ENCODE measurements at places on chromosomes 7 and 10.

GRCh38 chr7:151056666-151057505 is 811 bp downstream of the CDK5 start:
- no peak for DNase-seq

DNA sequence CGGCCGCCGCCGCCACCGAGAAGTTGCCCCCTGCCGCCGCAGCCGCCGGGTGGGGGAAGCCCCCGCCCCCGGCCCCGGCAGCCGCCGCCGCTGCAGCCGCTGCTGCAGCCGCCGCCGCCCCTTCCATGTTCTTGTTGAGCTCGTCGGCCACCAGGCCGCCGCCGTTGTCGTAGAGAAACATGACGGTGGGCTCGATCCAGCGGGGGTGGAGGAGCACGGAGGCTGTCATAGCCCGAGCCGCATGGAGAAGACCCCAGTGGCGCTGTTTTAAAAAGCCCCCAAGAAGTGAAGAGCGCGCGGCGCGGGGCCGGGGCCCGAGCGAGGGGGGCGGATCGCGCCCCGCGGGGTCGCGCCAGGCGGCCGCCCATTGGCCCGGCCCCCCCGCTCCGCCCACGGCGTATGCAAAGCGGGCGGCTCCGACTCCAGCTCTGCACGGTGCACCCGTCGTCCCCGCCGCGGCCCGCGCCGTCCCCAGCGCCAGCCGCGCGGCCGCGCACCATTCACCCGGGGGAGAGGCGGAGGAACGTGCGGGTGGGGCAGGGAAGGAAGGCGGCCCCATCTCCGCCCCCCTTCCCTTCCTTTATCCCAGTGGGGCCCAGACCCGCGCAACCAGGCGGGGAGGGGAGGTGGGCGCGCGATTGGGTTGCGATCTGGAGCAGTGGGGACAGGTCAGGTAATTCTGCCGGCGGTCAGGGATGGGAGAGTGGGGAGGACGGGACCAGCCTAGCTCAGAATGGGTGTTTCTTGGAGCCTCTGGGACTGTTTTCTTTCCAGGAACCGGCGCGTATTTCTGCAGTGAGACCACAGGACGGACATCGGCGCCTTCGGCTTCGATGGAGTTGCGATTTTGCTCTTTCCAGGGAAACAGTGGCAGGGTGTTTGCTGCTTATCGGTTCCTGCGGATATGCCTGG is at the start of gene HOXA13:
Gene HOXA13 (minus strand): TSS at position 243 of the 912 bp plus-strand sequence. CDS start 14 bp downstream, at position 229.
- DNase-seq = no peak

DNA sequence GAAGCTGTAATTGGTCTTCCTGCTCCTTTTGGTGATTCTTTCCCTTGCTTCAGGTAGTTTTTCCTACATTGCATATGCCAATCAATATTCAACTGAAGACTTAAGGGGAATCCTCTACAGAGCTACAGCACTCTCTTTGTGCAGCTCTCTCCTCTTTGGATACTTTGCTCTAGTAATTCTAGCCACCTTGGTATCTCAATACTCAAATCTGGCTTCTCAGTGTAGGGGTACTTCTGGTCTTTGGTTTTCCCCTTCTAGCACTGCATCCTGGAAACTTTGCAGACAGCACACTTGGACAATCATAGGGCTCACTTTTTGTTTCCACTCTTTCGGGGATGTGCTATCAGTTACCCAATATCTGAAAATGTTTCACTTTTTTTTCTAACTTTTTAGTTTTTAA is 9.9 kb downstream of the PHTF2 start:
- no peak for DNase-seq

- DNase-seq = no peak
These were observed 291.7 kb downstream of the AUTS2 start for GRCh38 chr7:69889976-69890351.

DNA sequence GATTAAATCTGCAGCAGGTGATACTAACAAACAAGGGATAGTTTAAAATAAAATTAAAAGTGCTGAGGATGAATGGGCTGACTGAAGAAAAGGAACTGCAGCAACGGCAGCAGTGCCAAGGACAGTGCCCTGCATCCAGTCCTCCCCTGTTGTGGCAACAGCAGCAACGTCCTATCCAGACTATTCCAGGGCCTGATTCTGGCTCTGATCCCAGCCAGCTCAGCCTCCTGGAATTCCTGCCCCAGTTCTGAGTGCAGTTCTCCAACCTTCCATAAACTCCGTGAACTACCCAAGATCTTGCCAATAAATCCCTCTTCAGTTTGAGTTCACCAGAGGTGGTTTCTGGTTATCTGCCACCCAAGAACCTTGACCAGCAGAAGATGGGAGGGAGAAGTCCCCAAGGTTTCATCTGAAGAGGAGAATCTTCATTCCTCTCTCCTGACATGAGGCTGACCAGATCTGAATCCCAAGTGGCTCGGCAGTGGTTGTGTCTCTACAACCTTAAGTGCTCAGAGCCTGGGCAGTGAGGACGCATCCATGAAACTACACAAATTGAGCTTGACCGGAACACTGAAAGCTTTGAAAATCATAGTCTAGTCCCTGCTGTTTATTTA is 115.8 kb downstream of the SORBS1 start:
- no peak for DNase-seq

DNA sequence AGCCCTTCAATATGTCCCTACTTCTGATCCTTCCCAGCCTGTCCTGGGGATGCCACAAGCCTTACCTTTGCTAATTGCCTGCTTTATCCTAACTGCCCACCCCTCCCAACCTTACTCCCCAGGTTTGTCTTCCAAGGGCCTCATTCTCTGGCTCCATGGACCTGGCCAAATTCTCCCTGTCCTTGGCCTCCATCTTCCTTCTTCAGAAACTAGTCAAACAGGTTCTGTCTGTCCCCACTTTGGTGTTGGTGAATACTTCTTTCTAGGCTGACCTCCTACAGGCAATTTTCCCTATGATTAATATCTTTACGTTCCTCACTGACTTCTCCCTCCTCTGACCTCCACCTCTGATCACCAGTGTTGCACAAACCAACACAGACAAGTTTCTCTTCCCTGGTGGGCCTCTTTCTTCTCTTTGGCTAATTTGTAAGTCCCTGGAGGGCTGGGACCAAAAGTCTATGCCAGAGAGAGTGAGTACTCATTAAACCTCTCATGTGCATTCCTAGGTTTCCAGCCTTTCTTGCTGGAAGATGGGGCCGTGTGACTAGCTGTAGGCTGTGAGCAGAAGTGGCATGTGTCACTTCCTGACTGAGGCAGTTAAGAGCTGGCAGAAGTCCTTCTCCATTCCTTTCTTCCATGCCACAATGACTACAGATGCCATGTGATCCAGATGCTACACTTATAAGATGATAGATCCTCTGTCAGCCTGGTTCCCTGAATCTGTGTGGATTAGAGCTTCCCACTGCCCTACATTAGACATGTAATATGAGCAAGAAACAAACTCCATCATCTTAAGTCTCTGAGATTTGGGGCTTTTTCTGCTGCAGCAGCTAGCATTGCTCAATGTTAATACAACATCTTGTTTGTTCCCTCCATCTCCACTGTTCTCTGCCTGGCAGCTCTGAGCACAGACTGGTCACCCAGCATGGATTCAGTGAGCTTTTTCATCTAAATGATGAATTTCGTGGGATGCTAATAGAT is 382.7 kb downstream of the RPS24 start:
- no peak for DNase-seq

DNA sequence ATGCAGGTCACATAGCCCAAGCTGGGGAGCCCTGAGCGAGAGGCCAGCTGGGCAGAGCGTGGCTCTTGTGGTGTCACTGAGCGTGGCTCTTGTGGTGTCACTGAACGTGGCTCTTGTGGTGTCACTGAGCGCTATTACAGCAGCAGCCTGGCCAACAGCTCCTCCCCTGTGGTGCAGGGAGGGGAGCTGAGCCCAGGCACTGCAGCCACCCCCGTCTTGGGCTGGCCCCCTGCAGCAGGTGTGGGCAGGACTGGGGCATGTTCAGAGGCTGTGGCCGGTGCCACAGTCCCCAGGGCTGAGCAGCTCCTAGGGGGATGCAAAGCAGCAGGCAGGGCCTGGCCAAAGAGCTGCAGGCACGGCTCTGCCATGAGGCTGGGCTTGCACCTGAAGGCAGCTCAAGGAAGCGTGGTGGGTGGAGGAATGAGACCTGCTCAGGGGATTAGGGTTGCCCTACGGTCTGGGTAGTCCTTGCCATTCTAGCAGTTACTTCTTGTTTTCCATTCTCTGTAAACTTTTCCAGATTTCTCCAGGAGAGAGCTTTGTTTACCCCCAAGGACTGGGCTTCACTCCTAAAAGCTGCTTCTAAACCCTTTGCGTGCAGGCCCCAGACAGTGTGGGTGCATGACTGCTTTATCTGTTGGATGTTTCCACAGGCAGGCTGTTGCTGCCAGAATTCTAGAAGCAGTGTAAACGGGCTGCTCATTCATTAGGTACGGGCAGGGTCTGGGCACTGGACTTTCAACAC is 29.2 kb downstream of the ZNF783 start:
- DNase-seq = no peak

- DNase-seq = no peak
These were observed 29.7 kb downstream of the IMMP2L start for GRCh38 chr7:111532625-111533024.

DNA sequence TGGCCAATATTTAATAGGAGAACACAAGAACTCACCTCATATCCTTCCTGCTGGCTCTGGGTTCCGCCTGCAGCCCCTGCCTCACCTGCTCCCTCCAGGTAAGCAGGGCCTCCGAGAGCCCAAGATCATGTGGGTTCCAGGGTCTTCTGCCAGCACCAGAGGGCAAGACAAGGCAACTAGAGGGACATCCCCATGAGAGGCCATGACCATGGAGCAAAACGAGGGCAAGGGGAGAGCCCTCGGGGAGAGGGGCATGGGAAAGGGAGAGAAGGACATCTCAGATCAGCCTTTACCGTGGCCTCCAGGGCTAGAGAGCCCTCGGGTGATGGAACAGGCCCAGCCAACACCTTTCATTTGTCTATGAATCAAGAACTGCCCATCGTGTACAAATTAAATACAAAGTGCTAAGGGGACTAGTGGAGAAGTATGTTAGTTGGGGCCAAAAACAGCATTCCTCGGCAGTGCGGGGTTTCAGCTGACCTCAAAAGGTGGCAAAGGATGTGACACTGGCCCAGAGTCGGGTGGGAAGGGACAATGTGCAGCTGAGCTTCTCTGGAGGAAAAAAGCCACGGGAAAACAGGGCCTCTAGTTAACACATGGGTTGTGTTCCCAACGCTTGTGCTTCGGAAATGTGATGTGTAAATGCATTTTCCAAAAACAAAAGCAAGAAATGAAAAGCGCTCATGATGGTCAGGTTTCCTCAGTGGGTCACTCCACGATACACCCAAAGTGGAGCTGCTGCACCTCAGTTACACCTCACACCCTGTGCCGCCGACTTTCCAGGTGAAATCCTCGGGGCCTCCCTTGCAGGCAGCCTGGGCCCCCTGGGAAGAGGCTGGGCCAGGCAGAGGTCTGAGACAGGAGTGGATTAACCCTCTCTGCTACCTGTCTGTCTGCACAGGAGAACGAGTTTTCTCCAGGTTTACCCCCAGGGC is 2.0 kb downstream of the AOC1 start:
- no peak for DNase-seq

- DNase-seq = no peak
These were observed 69.3 kb downstream of the MYOF start for GRCh38 chr10:93412801-93413200.

DNA sequence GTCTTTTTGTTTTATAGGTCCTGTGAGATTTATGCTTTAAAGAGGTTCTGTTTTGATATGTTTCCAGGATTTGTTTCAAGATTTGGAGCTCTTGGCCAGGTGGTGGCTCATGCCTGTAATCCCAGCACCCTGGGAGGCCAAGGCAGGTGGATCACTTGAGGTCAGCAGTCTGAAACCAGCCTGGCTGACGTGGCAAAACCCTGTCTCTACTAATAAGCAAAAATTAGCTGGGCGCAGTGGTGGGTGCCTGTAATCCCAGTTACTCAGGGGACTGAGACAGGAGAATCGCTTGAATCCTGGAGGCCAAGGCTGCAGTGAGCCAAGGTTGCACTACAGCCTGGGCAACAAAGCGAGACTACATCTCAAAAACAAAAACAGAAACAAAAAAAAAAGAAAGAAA is 8.3 kb upstream of the HYAL4 start:
- DNase-seq = no peak

- no peak for DNase-seq
These were observed 71.1 kb downstream of the LYZL2 start for GRCh38 chr10:30558411-30558810.

GRCh38 chr7:69893906-69894305 is 295.6 kb downstream of the AUTS2 start:
- no peak for DNase-seq

DNA sequence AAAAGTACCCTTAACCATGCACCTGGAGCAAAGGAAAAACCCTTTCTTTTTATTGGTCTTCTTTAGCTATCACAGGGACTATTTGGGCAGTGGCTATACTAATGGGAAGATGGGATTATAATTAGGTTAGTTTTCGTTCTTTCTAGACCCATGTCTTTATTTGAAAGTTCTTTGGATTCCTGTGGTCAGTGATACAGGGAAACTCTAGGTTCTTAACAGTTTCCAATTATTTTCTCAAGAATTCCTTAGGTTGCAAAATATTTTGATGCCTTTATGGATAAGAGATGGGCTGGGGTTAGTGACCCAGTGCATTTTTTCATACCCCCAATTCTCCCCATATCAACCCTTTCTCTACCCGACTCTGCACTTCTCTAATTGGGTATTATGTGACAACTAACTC is 49.0 kb downstream of the ADD3 start:
- no peak for DNase-seq

GRCh38 chr10:114662646-114663217 is 4.7 kb upstream of the ABLIM1 start:
- DNase-seq = no peak

DNA sequence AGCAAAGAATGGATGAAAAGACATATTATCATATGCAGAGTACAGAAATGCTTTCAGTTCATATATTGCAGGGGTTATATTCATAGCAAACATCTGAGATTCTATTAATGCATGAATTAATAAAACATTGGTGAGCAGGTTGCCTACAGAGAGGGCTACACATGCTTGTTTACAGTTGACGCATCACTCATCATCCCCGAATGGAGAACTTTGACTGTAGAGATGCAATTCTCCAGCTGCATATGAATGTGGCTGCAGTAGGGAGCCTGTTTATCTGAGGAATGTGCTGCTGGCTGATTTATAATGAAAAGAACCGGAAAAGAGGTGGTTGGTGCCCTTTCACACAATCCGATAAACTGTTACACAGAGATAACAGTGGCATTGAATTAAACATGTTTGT is 116.5 kb downstream of the GRM3 start:
- DNase-seq = no peak

DNA sequence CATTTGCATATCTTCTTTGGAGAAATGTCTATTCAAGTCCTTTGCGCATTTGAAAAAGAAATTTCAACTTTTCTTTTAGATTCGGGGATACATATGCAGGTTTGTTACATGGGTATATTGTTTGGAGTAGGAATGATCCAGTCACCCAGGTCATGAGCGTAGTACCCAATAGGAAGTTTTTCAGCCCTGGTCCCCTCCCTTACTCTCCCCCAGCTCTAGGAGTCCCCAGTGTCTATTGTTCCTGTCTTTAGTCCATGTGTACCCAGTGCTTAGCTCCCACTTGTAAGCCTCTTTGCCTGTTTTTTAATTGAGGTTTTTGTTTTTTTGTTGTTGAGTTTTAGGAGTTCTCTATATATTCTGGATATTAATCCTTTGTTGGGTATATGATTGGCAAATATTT is 63.3 kb downstream of the SND1 start:
- DNase-seq = no peak

GRCh38 chr7:84258628-84259027 is 64.0 kb upstream of the SEMA3A start:
- DNase-seq = no peak

- no peak for DNase-seq
These were observed 71.3 kb downstream of the NRCAM start for GRCh38 chr7:108384716-108385483.

- no peak for DNase-seq
These were observed 68.5 kb upstream of the NFKB2 start for GRCh38 chr10:102327002-102327401.
